ENCODE measurements at places on chromosomes 6 and 20.

- DNase-seq, result no peak
Observed at GRCh38 chr6:119284861-119285521, 64.6 kb downstream of the MAN1A1 start.

- DNase-seq, result no peak
Observed at GRCh38 chr20:43988451-43988850, 73.8 kb downstream of the TOX2 start.

- DNase-seq, result no peak
Observed at GRCh38 chr6:144307880-144308279, 22.7 kb downstream of the UTRN start.

GRCh38 chr6:103101267-103101666 lies 1707.8 kb downstream of the GRIK2 start:
- no peak for DNase-seq

DNA sequence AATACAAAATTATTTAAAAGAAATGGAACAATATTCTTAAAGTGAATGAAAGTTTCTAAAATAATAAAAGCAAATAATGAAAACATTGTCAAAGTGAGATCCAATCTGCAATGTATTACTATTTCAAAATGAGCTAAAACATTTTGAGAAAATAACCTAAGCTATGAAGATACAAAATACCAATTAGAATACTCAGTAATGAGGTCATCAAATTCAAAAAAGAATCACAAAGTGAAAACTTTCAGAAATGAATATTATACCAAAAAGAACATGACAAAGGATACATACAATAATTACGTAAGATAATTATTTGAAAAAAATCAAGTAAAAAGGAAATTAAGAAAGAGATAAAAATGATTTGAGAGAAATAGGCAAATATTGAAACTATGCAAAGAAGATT lies 634.5 kb downstream of the EYS start:
- no peak for DNase-seq

GRCh38 chr6:12137480-12137879 lies 125.4 kb downstream of the HIVEP1 start:
- no peak for DNase-seq

- DNase-seq, result no peak
Observed at GRCh38 chr20:367486-367887, 13.1 kb upstream of the TRIB3 start.

GRCh38 chr6:144327081-144327480 lies 41.9 kb downstream of the UTRN start:
- no peak for DNase-seq

Data from T1000 (cell line).